ENCODE measurements at places on chromosomes 4 and X. TPM values are rescaled to one million over a fixed set of nuclear protein-coding genes. Genes with fewer than 3 reads are reported as not detected.

PABPC5 gene
- 2.6 TPM for total RNA-seq

BMPR1B gene
- 21.1 TPM for total RNA-seq

RASL11B gene
- total RNA-seq, result 9.7 TPM

RPL34 gene
- total RNA-seq, result 1,226 TPM

TMEM165 gene
- 65.7 TPM for total RNA-seq

CFP gene
- 0.69 TPM for total RNA-seq

BEX1 gene
- 123 TPM for total RNA-seq

RTL3 gene
- not detected for total RNA-seq

ADH1A gene
- 5.6 TPM for total RNA-seq

DCAF12L2 gene
- 1.1 TPM for total RNA-seq

NAP1L5 gene
- total RNA-seq, result 3.9 TPM

USP17L20 gene
- not detected for total RNA-seq

GRPR gene
- 1.8 TPM for total RNA-seq

GRCh38 chrX:134247492-134247891 is 10.5 kb downstream of the CCDC160 start:
- no peak for DNase-seq

DNA sequence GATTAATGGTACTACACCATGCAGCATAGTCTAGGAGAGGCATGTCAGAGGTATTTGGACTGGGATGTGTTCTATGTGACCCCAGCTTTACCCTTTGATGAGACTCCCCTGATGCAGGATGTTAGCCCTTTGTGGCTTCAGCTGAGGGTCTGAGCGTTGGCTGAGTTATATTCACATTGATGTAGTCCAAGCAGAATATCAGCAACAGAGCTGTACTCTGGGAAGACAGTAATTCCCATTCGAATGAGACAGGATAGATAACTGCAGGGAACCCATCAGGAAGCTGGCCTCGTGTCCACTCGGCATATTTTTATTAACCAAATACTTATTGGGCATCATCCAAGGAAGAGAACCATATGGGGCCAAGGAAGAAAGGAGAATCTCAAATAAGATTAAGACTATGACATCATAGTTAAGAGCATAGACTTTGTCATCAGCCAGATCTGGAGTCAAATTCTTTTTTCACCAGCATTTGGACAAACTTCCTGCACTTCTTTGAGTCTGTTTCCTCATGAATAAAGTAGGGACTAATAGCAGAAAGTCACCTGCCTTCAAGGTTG is 198.1 kb downstream of the SOWAHB start:
- DNase-seq, result no peak

- DNase-seq, result no peak
These were observed 88.1 kb upstream of the ZNF81 start for GRCh38 chrX:47748576-47748975.

- DNase-seq, result no peak
These were observed 59.7 kb upstream of the PGRMC2 start for GRCh38 chr4:128347175-128347868.

DNA sequence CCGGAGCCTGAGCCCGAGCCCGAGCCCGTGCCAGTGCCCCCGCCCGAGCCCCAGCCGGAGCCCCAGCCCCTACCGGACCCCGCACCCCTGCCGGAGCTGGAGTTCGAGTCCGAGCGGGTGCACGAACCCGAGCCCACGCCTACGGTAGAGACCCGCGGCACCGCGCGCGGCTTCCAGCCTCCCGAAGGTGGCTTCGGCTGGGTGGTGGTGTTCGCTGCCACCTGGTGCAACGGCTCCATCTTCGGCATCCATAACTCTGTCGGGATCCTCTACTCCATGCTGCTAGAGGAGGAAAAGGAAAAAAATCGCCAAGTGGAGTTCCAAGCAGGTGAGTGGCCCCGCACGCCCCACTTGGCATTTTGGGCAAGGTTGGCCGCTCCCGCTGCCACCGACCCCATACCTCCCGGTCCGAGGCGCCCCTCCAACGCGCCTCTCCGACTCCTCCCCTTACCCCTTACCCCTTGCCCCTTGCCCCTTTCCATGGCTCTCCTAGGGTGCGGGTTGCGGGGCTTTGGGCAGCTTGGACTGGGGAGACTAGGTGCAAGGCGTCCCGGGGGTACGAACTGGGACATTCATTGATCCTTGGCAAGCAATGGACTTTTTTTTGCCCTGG is 553 bp downstream of the SLC16A2 start:
- no peak for DNase-seq

GRCh38 chrX:131588995-131589394 is 45.1 kb downstream of the OR13H1 start:
- no peak for DNase-seq

GRCh38 chrX:38868941-38869401 is 67.7 kb downstream of the MID1IP1 start:
- DNase-seq, result no peak

DNA sequence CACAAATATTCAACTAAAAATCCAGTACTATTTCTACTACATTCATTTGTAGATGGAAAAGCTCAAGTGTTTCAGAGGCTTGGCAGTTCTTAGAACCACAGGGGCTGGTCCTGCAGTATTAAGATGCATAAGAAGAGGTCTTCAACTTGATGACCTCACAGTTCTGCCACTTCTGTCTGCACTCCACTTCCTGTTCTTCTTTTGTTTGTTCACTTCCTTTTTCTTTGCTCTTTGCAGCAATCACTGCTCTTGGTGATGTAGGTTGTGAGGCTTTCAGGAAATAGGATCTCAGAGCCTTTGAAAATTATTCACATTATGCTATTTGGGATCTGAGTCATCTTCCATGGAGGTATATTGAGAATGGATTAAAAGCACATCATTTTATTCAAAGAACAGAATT is 602.0 kb upstream of the CPEB2 start:
- no peak for DNase-seq

GRCh38 chr4:683982-684622 is 4.8 kb downstream of the SLC49A3 start:
- DNase-seq, result no peak

DNA sequence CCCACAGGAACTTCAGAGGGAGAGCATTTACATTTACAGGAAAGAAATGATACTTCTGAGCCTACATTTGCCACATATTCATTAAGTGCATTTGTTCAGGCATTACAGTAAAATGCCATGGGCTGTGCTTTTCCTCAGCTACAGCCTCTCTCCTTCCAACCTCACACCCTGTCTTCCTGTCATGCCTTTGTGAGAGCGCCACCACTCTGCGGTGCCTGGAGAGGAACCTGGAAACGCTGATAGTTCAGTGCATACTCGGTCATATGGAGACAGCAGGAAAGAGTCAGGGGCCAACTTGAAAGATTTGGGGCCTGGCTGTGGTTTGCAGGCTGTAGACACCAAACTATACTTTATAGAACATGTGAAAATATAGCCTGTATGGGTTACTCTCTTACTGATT is 40.5 kb downstream of the NFKB1 start:
- no peak for DNase-seq

DNA sequence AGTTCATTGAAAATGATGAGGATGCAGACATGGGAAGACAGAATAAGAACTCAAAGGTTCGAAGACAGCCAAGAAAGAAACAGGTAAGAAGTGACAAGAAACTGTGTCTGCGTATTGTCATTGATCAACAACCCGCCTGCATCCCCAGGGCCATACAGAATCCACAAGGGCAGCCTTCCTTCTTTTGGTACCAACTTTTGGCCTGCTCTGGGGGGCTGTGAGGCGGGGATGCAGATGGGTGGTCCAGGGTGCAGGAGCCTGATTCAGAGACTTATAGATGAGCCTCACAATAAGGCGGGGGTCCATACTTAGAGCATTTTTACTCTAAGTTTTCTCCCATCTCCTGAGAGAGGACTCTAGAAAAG is 9.0 kb downstream of the CC2D2A start:
- DNase-seq, result no peak

DNA sequence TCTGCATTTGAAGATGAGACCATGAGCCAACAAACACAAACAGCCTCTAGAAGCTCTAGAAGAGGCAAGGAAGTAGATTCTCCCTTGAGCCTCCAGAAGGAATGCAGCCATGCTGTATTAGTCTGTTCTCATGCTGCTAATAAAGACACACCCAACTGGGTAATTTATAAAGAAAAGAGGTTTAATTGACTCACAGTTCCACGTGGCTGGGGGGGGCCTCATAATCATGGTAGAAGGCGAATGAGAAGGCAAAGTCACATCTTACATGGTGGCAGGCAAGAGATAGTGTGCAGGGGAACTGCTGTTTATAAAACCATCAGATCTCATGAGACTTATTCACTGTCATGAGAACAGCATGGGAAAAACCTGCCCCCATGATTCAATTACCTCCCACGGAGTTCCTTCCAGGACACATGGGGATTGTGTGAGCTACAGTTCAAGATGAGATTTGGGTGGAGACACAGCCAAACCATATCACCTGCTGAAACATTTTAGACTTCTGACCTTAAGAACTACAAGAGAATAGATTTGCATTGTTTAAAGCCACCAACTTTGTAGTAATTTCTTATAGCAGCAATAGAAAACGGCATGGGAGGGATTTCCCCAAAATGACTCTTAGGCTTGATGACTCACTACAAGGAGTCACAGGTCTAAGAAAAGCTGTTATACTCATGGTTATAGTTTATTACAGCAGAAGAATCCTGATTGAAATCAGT is 284.4 kb upstream of the SFRP2 start:
- no peak for DNase-seq

DNA sequence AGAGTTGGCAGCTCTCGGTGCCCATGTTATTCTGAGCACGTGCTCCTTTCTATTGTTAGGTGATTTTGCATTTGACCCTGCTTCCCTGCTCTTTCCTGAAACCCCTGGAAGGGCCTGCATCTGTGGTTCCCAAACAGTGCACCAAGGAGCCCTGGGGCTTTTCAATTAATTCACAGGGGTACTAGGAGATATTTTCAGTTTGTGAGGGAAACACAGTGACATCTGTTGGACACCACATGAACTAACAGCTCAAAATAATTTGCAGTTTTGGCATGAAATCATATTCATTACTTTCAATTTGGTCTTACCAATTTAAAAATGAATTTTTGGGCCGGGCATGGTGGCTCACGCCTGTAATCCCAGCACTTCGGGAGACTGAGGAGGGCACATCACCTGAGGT is 156.6 kb downstream of the GATB start:
- DNase-seq, result no peak

DNA sequence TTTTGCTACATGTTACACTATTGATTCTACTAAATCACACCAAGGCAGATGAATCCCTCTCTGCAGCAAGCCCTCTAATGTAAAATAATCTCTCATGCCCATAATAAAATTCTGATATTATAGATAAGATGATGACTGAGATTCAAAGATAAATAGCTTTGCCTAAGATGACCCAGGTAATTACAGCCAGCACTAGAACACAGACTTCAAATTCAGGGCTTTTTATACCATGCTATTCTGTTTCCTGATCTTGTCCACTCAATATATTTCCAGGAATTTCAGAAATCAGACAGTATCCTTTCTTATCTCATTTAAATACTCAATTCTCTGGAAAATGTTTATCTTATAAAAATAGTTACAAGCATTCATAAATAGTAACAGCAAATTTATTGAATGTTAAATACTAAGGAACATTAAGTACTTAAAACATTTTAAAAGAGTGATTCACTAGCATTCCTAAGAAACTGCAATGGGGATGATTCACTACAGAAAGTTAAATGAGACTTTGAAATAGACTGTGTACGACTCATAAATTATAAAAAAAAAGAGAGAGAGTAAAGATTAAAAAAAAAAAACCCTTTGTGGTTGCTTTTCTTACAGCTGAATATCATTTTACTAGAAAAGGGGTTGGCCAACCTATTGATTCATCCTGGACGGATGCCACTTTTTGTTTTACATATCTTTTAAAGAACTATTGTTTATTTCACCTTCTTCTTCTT is 45.8 kb upstream of the IL21 start:
- DNase-seq, result no peak

- no peak for DNase-seq
These were observed 114.7 kb downstream of the DCLK2 start for GRCh38 chr4:150192986-150193385.

GRCh38 chrX:149848855-149849254 is 32.1 kb upstream of the MAGEA8 start:
- no peak for DNase-seq

GRCh38 chrX:21962361-21962760 is 21.9 kb downstream of the SMS start:
- DNase-seq, result no peak

- no peak for DNase-seq
These were observed 17.4 kb downstream of the IRAK1 start for GRCh38 chrX:154002215-154002719.

- no peak for DNase-seq
These were observed 75.6 kb upstream of the MSX1 start for GRCh38 chr4:4783847-4784246.

- DNase-seq, result no peak
These were observed 515.1 kb upstream of the ZFP42 start for GRCh38 chr4:187480146-187481145.

DNA sequence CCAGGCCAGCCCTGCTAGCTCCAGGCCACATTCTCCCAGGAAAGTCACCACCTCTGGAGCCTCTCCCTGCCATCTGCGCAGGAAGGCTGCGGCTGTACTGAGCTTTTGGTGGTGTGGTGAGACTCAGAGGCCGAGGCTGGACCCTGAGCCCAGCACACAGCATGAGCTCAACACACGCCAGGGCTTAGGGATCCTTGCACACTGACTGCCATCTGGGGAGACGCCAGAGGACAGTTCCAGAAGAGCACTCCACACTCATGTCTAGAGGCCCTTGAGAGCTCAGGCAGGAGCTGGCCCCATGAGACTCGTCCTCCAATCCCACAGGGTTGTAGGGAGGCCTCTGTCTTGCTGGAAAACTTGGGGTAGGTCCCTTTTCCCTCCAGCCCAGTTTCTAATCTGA is 40.6 kb downstream of the ABLIM2 start:
- DNase-seq, result no peak

DNA sequence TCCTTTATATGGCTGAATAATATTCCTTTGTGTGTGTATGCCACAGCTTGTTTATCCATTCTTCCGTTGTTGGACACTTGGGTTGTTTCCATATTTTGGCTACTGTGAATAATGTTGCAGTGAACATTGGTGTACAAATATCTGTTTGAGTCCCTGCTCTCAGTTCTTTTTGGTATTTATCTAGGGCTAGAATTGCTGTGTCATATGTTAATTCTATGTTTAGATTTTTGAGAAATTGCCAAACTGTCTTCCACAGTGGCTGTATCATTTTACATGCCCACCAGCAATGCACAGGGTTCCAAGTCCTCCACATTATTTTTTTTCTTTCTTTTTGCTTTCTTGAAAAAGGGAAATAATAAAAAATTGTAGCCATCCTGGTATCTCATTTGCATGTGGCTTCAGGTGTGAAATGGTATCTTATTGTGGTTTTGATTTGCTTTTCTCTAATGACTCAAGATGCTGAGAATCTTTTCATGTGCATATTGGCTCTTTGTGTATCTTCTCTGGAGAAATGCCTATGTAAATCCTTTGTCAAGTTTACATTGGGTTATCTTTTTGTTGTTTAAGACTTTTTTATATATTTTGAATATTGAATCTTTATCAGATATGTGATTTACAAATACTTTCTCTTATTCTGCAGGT is 129.7 kb downstream of the RAPGEF2 start:
- DNase-seq, result no peak

- no peak for DNase-seq
These were observed 271.6 kb downstream of the TLL1 start for GRCh38 chr4:166144607-166145006.

- DNase-seq, result no peak
These were observed 218.2 kb downstream of the BANK1 start for GRCh38 chr4:102008711-102009110.

- no peak for DNase-seq
These were observed 4.1 kb downstream of the ENPEP start for GRCh38 chr4:110480031-110480549.

All from progenitor cell of endocrine pancreas (in vitro differentiated cells).